Hematopoietic multipotent progenitor cell treated with erythropoietin and hydrocortisone succinate and interleukin-3 and kit ligand, for 8 days (in vitro differentiated cells): ENCODE measurements at places on chromosomes 11 and 22.

- DNase-seq: no peak
Measured at GRCh38 chr11:114562166-114562916, 2.7 kb upstream of the NXPE1 start.

DNA sequence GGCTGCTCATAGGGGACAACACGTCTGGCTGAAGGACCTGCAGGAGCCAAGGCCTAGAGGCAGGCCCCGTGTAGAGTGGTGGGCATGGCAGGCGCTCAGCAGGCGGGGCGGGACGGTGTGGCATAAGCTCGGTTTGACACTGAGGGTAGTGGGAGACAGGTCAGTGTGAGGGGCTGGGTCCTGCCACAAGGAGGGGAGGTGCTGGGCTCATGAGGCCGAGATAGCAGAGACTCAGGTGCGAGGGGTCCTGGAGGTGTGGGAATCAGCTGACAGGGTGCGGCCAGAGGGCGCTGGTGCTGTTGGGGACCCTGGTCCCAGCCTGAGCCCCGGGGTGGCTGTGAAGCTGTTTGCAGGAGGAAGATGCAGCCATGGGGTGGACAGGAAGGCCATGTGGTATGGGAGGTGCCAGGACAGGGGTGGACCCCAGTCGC is 6.7 kb downstream of the SLC22A12 start:
- no peak for DNase-seq

DNA sequence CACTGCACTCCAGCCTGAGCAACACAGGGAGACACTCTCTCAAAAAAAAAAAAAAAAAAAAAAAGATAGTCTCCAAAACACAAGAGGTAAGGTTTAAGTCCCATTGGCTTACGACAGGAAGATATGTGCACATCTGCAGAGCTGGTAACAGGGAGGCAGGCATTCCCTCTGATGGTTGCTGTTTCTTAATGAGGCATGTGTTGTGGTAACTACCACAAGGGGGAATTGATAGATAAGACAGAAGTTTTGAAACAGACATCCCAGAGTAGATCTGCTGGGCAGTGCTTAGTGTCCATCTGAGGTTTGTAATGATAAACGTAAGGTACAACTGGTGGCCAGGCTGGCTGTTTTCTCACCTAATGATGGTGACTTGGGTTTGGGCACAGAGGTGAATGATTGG is 4.7 kb downstream of the EIF1AD start:
- peak; percentile 79 for DNase-seq

DNA sequence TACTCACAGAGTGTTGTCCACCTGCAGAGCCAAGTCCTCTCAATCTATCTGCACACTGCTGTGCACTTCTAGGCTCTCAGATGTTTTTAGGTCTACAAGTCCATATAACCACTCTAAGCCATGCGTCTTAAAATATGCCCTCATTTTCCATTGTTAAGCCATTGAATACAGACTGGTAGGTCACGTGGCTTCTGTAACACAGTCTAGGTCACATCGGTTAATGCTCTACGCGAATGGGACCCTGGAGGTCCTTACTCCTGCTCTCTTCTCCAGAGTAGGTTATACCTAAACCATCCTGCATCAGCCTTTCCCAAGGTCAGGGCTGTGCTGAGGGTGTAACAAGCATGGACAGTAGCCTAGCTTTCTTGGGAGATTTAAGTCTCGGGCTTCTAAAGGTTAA is 819 bp downstream of the JAML start:
- no peak for DNase-seq

DNA sequence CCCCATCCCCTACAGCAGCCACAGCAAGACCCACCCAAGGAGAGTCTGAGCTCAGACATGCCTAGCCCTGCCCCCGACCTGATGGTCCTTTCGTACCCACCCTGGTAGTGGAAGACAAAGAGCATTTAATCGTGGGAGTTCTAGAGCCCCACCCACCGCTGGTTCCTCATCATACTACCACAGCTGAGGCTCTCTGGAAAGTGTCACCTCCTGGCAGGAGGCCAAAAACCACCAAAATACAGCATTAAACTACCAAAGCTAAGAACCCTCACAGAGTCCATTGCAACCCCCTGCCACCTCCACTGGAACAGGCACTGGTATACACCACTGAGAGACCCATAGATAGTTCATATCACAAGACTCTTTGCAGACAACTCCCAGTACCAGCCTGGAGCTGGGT is 311.1 kb downstream of the TENM4 start:
- DNase-seq: no peak

DNA sequence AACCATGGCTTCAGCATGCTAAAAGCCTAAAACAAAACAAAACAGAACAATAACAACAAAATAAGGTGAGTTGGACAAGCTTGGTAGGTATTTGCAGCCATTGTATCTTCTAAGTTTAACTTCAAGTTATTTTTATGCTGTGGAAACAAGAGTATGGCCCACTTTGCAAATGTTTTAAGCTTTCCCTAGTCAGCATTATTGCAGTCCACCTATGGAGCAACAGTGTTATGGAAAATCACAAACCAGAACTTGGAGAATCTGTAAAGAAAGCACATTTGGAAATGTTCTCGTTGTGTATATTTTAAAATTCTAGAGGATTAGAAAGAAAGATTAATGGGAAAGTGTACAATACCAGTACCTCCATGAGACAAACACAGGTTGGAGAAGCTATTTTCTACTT is 7.4 kb upstream of the SLC5A12 start:
- no peak for DNase-seq

DNA sequence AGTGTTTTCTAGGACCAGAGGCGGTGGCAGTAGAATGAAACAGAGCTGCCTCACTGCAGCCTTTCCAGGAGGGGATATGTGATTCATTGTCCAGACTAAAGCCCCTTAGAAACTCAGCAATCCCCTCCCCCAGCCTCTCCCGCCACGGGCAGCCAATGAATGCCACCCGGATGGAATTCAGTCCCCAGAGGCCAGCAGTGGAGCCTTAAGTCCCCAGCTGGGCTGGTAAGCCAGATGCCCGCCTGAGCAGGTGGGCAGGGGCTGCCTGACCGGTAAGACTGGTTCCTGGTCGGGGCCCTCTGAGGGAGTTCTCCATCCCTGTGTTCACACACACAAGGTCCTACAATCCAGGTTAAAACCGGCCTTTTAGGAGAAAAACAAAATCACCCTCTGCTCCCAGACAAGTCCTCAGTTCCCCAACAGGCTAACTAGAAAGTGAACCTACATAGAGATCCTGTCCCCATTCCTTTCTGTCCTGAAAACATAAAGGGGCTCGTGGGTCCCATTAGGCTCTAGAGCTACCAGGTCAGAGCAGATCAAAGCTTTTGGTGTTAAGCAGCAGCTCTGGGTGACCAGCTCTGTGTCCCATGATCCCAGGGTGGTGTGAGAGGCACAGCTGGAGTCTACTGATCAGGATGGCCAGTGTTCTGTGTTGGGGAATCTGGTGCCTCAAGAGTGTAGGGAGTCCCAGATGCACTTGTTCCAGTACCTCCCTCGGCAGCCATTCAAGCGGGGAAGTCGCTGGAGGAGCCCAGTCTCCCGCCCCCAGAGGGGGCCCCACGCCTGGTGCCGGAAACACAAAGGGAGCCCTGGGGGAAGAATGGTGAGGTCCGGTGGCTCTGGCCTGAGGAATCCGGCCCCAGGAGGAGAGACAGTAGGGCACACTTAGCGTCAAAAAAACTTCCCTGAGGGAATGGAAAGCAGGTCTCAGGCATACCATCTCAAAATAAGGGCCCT is 2.6 kb downstream of the PATZ1 start:
- peak; percentile 48 for DNase-seq

GRCh38 chr11:86637988-86638387 is 34.4 kb downstream of the ME3 start:
- DNase-seq: no peak

DNA sequence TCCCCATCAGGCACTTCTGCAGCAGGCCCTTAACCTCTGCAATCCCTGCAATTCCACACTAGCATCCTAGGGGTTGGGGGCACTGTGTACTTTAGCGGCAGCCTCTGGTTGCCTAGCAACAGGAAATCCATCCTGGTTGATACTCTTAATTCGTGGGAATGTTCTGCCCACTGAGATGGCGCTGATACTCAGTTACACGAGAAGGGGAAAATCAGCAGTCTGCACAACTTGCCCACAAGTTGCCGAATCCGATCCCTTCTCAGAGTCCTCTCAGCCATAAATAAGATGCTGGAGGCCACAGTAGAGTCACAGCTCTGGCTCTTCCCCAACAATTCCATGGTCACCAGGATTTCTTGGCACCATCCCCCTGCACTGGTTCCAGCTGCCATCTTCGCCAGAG is 57.6 kb upstream of the CRYBB3 start:
- no peak for DNase-seq

DNA sequence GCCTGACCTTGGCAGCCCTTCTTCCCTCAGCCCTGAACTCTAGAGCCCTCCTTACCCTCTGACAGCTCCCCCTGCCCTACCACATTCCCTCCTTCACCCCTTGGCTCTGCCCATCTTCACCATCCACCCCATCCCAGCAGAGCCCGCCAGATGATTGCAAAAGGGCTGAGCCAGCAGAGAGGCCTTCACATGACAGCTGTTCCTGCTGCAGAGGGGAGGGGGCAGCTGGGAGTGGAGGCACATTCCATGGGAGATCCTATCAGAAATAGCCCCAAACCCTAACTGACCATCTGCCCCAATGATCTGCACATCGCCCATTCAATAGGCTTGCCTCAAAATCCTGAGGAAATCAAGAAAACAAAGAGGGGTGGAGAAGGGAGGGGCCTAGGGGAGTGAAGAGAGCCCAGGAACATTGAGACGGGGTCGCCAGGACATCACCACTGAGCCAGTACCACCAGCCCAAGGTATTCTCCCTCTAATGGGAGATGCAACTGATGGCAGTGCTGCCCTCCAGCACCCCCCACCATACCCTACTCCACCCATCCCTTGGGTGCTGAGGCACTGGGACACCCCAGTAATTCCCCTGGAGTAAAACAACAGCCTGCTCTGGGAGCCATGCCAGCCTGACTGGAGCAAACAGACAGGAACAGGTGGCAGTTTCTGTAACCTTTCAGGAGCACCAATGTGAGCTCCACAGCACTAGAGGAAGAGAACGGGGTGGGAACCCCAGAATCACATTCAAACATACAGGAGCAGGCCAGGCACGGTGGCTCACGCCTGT is 8.0 kb upstream of the AHNAK start:
- DNase-seq: no peak

- DNase-seq: peak; percentile 57
Measured at GRCh38 chr11:35165423-35166368, 26.7 kb downstream of the CD44 start.

GRCh38 chr11:131561501-131561900 is 191.1 kb downstream of the NTM start:
- no peak for DNase-seq

- no peak for DNase-seq
Measured at GRCh38 chr11:43861141-43861540, 19.5 kb upstream of the ALKBH3 start.

DNA sequence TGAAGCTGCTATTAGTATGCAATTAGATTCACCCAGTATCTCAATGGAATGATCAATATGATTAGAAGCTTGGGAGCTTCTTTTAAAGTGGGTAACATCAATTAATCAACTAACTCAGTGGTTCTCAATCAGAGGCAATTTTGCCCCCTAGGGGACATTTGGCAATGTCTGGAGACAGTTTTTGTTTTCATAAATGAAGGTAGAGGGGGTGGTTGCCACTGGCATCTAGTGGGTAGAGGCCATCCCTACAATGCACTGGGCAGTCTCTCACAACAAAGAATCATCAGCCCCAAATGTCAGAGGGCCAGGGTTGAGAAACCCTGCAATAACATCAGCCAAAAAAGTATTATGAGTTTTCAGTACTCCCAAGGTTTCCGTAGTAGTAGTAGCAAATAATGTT is 5.9 kb upstream of the AMOTL1 start:
- DNase-seq: peak; percentile 66

GRCh38 chr22:35465109-35465701 is 65.3 kb downstream of the MCM5 start:
- no peak for DNase-seq

- peak; percentile 14 for DNase-seq
Measured at GRCh38 chr11:1564535-1565172, 7.4 kb downstream of the DUSP8 start.

- no peak for DNase-seq
Measured at GRCh38 chr11:131816051-131816450, 445.6 kb downstream of the NTM start.

- DNase-seq: no peak
Measured at GRCh38 chr11:122661182-122661945, 5.8 kb downstream of the UBASH3B start.

DNA sequence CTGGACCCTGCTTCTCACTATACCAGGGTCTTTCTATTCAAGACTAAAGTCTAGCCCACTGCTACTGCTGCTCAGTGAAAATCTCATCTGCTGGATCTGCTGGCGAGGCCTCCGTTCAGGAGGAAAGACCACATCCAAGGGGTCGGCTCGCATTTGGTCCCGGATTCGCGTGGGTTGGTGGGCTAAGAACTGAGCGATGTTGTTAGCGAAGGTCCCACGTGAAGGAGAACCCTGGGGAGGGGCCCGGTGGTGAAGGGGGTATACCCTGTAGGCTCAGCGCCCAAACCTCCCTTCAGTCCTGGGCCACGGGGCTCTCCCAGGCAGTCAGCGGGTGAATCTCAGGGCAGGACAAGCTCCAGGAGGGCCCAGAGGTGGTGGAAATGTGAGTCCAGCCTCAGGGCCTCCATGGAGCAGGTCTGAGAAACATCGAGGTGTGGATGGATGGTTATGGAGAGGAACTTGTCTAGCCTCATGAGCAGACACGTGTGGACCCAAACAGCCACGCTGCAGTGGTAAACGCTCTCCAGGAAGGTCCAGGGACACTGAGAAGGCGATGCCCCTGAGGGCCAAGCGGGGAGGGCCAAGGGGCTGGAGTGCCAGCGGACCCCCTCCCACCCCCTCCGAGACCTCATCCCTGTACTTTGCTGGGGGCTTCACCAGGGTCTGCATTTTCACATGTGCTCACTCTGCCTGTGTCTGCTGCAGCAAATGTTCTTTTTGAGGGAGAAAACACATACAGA is 152.3 kb downstream of the CTTN start:
- no peak for DNase-seq

DNA sequence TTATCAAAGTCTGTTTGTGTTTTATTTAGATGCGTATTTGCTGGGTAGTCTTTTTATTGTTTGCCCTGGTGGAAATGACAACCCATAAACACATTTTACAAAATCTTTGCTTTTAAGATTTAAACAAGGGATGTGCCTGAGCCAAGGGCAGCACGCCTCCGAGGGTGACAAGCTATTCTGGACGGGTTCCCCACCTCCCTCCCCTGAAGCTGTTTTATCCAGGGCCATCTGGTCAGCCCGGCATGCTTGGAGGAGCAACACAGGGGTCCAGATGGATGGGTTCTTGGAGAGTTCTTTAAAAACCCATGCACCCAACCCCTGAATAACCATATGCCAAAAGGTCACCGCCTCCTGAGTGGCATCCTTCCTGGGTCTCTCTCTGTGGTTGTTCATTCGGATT is 408.9 kb downstream of the OPCML start:
- no peak for DNase-seq

DNA sequence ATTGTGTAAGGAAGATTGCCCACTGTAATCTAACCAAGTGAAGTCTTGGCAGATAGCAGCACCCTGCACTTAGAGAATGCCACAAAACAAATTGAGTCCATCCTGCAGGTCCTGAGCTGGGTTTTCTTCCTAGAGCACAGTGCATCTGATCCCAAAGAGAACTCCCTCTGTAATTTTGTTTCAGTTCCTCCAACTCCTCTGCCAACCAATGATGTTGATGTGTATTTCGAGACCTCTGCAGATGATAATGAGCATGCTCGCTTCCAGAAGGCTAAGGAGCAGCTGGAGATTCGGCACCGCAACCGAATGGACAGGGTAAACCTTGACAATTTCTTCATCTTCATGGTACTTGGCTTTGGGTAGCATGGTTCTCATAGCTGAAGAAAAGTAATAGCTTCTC is 33.1 kb upstream of the ST14 start:
- no peak for DNase-seq

GRCh38 chr11:133903056-133903455 is 53.7 kb downstream of the IGSF9B start:
- no peak for DNase-seq

- DNase-seq: no peak
Measured at GRCh38 chr11:78318321-78319114, 99.1 kb downstream of the GAB2 start.
